SIG-M5 (cell line): ENCODE measurements at places on chromosomes 7 and 10.

- DNase-seq: no peak
Measured at GRCh38 chr10:132400041-132400546, 3.1 kb downstream of the PWWP2B start.

GRCh38 chr7:2814946-2815874 lies 28.9 kb downstream of the GNA12 start:
- no peak for DNase-seq

GRCh38 chr10:119449760-119450461 lies 92.6 kb downstream of the RGS10 start:
- DNase-seq: no peak

GRCh38 chr7:157431951-157432540 lies 95.2 kb downstream of the DNAJB6 start:
- DNase-seq: no peak

DNA sequence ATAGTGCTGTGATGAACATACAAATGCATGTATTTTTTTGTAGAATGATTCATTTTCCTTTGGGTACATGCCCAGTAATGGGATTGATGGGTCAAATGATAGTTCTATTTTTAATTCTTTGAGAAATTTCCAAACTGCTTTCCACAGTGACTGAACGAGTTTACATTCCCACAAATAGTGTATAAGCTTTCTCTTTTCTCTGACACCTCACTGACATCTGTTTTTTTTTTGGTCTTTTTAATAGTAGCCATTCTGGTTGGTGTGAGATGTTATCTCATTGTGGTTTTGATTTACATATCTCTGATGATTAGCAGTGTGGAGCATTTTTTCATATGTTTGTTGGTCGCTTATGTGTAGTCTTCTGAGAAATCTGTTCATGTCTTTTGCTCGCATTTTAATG lies 195.0 kb upstream of the AGK start:
- DNase-seq: no peak

- DNase-seq: no peak
Measured at GRCh38 chr10:50874723-50875122, 10.7 kb downstream of the A1CF start.

GRCh38 chr10:71250405-71250804 lies 38.0 kb downstream of the UNC5B start:
- no peak for DNase-seq

DNA sequence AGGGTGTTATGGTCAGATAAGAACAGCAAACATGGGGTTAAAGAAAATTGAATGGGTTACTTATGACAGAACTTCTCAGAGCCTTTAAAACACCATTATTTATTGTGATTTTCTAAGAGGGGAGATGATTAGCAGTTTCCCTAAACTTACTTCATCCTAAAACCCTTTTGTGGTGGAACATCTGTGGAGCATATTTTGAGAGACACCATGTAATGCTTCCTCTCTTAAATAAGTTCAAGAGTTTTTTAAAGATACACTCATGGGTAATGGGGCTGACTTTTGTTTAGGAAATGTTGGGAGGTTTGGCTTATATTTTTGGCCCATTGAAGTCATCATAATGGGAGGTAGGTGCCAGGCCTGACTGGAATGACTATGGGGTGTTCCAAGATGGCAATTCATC lies 8.4 kb upstream of the PDCD4 start:
- DNase-seq: no peak

DNA sequence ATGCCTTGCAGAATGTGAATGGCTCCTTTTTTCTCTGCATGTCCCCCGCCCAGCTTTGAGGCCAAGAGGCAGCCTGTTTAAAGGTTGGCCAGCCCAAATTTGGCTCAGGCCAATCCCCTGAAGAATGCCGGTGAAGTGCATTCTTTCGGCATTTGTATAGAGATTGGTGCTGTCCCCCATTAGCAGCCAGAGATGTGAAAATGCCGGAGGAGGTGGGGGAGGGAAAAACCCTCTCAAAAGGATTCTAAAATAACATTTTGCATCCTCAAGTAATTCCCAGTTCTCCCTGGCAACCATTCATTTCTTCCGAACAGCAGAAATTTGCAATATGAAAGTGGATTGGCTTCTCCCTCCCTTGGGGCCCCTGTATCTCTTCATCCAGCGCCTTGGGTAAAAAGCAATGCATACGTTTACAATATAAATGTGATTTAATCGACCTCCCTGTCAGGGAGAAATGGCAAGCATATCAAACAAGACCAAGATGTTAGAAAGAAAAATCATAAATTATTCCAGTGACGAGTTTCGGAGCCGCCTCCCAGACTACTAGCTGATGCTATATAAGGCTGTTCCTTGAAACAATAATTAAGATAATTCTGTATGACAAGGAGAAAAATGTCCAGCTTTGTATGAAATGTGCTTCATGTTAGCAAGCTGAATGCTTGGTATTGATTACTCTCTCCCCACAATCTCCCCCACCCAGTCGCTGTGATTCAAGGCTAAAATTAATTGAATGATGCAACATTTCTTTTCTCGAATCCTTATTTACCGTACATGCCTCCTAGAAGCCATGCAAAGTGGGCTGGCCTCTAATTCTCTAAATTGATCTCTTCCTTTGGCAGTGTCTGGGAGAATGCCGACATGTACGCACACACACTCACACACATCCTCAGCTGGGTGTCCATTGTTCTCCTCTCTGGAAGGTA lies 323.7 kb downstream of the RPS24 start:
- DNase-seq: no peak

- no peak for DNase-seq
Measured at GRCh38 chr10:17993361-17993760, 41.6 kb downstream of the SLC39A12 start.

- no peak for DNase-seq
Measured at GRCh38 chr7:99624484-99624883, 7.7 kb downstream of the ZSCAN25 start.

GRCh38 chr10:78292250-78292981 lies 258.8 kb downstream of the RPS24 start:
- DNase-seq: no peak

DNA sequence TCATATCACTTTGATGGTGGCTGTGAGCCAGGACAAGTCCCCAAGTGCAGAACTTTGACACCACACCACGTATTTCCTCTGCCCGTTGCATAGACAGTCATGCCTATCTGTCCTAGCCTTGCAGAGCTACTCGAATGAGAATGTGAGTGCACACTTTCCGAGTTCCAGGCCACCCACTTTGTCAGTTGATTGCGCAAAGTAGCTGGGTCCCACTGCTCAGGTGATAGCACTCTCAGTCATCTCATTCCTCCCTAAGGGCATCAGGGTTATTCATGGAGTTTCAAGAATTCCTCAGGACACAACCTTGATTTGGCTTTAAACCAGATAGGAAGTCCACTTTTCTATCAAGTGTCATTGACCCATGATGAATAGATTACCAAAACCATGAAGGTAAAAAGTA lies 19.3 kb downstream of the LSM5 start:
- DNase-seq: no peak

- no peak for DNase-seq
Measured at GRCh38 chr10:127977357-127978009, 70.6 kb downstream of the PTPRE start.

DNA sequence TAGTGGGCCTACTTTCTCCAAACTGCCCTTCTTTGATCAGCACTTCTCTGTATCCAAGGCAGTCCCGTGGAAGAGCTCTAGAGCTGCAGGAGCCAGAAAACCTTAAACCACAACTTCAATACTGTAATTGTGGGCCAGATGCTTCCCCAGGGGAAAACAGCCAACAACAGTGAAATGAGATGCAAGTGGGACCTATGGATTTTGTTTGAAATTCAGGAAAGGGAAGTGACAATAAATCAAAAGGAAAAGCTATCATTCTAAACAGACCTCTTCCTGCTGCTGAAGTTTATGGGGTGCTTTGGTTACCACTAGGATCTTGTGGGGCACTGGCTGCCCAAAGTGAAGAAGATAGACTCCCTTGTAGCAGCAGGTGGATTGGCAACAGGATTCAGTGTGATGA lies 1031.7 kb downstream of the LRMDA start:
- DNase-seq: no peak

GRCh38 chr7:7739204-7740036 lies 21.0 kb upstream of the RPA3 start:
- no peak for DNase-seq

DNA sequence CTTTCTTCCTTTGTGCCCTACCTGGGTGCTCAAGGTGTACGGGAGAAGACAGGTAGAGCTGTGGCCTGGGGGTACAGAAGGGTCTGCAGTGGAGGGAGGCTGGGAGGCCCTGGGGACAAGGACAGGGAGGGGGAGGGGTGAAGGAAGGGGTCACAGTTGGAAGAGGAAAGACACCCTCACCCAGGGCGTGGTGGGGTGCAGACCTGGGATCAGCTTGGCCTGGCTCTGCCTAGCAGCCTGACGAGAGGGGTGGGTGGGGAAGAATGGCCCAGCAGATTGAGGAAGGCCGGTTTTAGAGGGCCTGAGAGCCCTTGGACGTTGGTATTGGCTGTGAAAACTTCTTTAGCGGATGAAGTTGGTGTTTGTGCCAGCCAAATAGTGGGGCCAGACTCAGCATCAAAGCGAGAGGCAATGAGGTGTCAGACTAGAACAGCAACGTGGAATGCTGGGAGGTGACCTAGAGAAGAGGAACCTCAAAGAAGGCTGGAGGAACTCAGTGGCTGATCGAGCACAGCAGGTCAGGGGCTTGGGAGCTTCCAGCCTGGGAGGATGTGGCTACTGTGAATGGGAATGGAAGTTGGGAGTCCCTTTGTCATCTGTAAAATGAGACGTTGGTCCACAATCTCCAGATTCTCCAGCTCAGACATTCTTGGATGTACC lies 18.1 kb upstream of the TRIM8 start:
- no peak for DNase-seq

GRCh38 chr10:112456533-112456932 lies 9.5 kb downstream of the VTI1A start:
- no peak for DNase-seq

DNA sequence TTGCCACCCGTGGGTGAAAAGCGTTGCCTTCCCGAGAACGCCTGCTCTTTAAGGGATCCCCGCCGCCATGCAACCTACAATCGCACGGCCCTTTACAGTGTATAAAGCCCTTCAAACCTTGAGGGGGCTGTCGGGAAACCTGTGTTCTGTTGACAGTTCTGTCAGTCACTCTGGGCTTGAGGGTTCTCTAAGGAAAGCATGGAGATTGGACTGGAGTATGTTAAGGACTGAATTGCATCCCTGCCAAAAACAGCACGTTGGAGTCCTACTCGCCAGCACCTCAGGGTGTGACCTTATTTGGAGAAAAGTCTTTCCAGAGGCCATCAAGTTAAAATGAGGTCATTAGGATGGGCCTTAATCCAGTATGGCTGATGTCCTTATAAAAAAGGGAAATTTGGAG lies 70.6 kb downstream of the PFKFB3 start:
- DNase-seq: no peak

DNA sequence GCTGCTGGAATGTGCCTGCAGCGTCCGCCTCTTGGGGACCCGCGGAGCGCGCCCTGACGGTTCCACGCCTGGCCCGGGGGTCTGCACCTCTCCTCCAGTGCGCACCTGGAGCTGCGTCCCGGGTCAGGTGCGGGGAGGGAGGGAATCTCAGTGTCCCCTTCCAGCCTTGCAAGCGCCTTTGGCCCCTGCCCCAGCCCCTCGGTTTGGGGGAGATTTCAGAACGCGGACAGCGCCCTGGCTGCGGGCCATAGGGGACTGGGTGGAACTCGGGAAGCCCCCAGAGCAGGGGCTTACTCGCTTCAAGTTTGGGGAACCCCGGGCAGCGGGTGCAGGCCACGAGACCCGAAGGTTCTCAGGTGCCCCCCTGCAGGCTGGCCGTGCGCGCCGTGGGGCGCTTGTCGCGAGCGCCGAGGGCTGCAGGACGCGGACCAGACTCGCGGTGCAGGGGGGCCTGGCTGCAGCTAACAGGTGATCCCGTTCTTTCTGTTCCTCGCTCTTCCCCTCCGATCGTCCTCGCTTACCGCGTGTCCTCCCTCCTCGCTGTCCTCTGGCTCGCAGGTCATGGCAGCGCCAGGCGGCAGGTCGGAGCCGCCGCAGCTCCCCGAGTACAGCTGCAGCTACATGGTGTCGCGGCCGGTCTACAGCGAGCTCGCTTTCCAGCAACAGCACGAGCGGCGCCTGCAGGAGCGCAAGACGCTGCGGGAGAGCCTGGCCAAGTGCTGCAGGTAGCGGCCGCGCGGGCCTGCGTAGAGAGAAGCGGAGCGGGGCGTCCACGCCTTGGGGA lies 645 bp downstream of the SLC26A4 start:
- no peak for DNase-seq

- no peak for DNase-seq
Measured at GRCh38 chr7:142250705-142251104, 7.2 kb downstream of the PRSS58 start.

- no peak for DNase-seq
Measured at GRCh38 chr10:69004821-69005220, 16.2 kb downstream of the KIFBP start.

DNA sequence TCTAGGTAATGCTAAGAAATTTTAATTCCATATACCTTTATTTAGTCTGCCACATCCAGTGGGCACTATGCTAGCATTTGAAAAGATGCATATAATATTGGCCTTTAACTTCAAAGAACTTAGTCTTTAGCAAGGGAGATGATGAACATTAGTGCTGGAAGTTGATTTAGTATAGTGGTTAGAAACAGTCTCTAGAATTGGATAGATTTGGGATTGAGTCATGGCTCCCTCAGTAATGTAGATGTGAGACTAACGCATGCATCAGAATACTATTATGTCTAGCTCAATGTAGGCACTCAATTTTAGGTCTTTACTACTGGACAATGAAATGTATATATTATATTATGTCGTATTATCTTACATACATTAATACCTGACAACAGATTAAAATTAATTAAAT lies 5.8 kb downstream of the DKK1 start:
- DNase-seq: no peak

GRCh38 chr10:69438536-69439349 lies 12.5 kb upstream of the TSPAN15 start:
- no peak for DNase-seq

DNA sequence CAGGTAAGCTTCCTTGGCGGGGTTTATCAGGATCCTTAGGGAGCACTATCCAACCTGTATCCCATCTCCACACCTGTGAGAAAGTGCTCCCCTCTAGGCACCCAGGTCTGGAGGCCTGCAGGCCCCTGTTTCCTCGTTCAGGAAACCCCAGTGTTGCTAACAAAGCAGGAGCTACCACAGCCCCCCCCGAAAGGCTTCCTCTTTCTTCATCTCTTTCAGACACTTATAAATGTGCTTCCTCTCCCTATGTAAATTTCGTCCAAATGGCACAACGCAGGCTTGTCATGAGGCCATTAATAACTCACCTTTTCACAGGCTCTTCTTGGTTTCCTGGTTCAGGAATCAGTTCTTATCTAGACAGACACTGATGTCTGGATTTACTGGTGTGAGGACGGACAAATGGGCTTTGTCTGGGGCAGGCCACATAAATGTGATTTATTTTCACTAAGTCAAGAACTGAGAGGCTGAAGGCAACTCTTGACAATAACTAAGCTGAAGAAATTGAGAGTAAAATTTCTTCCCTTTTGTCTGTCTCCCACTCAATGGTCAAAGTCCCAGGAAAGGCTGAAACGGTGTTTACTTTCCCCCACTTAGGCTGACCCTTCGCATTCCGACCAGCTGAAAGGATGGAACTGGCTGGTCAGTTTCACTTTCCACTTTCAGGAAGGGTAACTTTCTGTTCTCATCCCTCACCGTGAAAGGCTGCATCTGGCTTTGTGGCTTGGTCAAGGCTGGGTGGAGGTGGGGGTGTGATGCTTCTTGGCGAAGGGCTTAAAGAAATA lies 46.8 kb downstream of the PIK3AP1 start:
- DNase-seq: peak; percentile 3
